ENCODE measurements at places on chromosomes 2 and 18.
A peak's percentile ranks its signal among the peaks of the same experiment; 100 is the strongest.

DNA sequence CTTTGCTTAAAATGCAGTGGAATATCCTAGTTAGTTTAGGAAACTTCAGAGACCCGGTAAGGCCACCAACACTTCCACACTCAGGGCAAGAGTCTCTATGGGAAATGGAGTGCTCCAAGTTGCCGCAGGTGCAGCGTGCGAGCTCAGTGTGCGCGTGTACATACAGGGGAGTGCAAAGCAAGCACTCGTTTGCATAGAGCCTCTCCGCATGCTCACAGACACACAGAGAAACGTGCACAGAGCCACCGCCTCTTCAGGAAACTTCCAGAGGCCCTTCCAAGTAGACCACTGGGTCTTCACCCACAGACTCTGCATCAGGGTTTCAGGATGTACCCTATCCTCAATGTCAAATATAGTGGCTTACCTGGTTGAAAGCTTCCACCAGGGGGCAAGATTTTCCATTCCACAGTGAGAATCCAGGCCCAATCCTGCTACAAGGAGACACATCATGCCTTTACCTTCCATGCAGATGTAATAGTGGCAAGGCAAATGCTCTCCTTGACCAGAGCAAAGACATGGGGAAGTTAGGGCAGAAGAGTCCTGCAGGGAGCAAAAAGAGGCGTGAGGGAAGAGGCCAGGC, 513.0 kb upstream of the MYT1L start:
- no peak for DNase-seq

GRCh38 chr2:80328159-80328571, 23.6 kb upstream of the LRRTM1 start:
- no peak for DNase-seq

DNA sequence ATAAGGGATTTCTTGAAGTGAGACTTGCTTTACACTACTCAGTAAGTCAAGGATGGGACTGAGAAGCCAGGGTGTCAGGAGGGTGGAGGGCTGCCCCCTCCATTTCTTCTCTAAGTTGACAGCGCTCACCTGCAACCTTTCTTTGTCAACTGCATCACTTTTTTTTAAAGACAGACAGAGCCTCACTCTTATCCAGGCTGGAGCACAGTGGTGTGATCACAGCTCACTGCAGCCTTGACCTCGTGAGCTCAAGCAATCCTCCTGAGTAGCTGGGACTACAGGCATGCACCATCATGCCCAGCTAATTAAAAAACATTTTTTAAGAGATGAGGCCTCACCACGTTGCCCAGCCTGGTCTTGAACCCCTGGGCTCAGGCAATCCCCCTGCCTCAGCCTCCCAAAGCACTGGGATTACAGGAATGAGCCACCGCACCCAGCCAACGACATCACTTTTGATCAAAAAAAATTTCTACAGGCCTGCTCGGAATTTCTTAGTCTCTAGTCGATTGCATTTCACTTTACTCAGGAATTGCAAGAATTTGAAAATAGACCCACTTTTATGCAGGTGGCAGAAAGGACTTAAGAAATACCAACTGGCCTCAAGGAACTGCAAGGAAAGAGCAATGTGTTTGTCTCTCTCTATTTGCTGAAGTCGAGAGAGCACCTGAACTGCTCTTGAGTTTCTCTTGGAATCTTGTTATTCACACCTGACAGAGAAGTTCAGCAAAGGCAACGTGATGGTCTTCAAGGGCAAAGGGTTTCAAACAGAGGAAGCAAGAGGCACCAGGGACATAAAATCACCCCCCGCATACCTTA, 101.4 kb downstream of the MYOM1 start:
- no peak for DNase-seq

DNA sequence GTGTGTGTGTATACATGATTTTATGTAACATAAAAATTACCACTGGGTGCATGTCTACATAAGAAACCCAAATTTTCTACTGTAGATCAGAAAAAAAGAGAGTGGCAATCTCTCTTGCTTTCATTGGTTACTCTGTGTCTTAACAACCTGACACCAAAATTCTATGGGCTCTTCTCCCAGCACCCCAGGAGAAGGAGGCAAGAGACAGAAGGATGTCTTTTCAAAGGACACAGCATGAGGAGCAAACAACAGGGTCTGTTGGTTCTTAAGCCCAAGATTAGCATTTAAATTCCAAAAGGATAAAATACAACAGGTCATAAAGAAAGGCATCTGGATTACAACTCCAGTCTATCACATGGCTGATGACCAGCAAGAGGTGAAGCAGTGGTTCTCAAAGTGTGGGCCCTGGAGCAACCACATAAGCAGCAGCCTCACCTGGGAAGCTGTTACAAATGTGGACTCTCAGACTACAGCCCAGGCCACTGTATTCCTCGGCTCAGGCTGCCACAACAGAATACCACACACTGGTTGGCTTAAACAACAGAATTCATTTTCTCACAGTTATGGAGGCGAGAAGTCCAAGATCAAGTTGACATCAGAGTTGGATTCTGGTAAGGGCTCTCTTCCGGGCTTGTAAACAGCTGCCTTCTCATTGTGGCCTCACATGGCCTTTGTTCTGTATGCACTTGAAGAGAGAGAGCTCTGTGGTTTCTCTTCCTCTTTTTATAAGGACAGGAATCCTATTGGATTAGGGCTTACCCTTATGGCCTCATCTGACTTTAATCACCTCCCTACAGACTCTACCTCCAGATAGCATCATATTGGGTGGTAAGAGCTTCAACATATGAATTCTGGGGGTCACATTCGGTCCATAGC, 79.8 kb upstream of the RNF152 start:
- DNase-seq: no peak

DNA sequence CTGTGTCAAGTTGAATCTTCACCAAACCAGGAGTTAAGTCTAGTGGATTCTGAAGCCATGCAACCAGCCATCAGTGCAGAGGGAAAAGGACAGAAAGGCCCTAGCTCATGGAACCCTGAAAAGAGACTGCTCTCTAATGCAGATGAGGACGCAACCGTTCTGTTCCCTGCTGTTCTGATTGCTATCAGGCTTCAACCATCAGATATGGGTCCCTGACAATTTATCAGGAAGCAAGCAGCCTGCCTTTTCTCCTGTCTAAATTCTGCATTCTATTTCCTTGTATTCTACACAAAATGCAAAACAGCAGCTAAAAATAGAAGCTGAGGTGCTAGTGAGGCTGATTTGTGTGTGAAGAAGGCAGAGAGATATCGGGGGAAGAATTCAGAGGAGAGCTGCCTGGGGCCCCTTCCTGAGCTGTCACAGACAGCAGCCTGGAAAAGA, 68.4 kb upstream of the RTN4 start:
- DNase-seq: no peak

- DNase-seq: peak; percentile 71
These were observed 102.0 kb downstream of the MAP2 start for GRCh38 chr2:209525834-209526281.

DNA sequence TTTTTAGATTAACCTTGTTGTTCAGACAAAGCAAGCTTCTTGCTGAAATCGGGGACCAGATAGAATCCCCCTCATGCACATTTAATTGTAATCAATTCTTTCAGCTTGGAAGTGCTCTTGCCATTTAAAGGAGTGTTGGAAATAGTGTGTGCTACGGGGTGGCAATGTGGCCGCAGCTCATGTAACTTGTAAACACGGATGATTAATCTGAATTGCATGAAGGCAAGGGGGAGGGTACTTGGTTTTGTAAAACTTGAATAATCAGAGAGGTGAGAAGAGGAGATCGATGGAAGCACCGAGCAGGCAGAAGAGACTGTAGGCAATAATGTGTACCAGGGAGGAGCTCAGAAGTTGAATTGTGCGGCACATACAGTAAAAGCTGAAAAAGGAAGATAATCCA, 273.5 kb downstream of the PTGR3 start:
- DNase-seq: no peak

- no peak for DNase-seq
These were observed 83.3 kb downstream of the PIEZO2 start for GRCh38 chr18:11066038-11066437.

GRCh38 chr2:12076810-12077209, 330.4 kb downstream of the LPIN1 start:
- no peak for DNase-seq

DNA sequence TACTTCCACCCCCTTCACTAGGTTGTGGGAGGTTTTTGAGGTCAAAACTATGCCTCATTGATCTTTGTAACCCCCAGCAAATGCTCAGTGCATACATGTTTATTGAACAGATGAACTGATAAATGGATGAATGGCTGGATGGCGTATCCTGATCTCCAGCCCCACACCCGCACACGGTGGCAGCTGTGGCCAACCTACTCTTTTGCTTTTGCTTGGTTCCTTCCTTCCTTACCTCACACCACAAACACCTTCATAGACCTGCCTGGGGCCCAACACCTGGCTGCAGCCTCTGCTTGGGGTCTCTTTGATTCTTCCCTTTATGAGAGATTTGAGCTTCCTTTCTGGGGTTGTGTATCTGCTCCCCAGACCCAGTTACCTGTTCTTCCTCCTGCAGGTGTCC, 25.9 kb downstream of the SPP2 start:
- DNase-seq: no peak

DNA sequence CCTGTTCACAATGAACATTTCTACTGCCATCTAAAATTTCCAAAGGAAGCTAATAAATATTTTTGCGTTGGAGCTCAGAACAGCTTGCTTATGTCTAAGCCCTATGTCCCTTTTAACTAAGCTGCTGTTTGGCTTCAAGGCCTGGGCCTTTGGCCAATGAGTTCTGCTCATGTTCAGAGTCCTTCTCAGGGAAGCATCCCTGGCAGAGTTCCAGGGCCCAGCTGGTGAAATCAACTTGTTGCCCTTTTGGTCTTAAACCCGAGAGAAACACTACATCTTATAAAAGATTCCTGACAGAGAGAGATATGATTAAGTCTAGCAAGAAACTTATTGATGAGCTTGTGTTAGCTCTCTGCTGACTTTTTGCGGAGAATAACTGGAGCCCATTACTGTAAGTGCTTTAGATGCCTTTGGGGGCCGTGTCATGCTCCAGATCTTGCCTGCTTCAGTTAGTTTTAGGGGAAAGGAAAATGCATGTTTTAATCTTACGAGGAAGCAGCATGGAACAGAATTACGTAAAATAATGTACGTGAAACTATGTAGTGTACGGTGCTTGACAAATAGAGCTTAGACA, 102.5 kb upstream of the NOSTRIN start:
- peak; percentile 11 for DNase-seq

DNA sequence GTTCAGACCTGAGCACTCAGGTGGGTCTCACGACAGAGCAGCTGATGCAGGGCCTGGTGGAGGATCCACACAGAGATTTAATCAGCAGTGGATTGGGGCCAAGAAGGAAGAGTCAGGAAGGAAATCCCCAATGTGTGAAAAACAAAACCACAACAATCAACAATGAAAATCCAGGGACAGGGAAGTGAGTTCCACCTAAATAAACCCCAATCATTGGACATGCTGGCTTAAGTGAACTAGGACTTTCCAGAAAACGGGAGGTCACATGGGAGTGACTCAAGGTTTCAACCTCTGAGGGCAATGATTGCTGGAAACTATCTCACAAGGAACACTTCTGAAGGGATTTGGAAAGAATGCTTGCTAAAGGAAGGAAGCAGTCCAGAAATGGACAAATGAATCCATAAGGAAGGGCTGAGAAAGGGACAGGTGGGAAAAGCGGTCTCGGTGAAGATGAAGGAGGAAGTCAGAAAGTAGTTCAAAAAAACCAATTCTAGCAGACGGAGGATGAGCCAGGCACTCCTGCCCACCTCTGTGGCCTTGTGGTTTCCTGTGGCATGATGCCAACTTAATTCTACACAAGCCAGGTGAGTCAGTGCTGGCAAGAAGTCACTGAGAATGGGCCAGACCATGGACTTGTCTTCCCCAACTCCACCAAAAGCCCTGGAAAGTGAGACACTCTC, 15.4 kb upstream of the XDH start:
- no peak for DNase-seq

GRCh38 chr2:46177461-46178089, 119.6 kb upstream of the EPAS1 start:
- no peak for DNase-seq

- no peak for DNase-seq
These were observed 84.5 kb downstream of the PIEZO2 start for GRCh38 chr18:11064727-11065460.

DNA sequence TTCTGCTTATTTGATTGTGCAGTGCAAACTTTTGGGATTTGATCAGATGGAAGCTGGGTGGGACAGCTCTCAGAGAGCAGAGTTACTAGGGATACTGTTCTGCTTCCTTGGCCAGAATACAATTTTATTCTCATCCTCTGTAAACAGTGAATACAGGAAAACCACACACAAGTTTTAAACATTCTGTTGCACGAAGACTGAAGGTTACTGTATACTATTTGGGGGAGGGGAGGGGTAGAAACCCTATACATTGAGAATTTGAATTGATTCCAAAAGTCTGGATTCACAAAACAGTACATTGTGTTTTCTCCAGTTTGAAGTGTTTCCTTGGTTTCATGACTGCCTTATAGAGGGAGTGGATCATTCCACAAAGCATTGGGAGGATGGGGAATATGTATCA, 149.9 kb downstream of the SETBP1 start:
- no peak for DNase-seq

DNA sequence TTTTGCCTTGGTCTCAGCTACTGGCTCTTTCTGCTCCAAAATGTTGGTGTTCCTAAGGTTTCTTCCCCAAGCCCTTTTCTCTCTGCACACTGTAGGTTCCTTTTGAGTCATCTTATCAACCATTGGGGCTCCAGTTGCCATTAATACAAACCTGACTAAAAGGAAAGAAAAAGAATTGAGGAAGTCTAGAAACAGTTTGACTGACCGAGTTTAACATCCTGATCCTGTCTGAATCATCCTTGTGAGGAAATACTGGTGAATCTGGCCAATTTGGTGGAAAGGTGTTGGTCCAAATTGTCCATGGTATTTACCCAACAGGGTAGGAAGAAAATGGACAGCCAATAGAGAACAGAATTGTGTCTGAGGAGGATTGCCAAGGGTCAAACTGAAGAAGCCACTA, 38.3 kb downstream of the CRYGD start:
- no peak for DNase-seq

- no peak for DNase-seq
These were observed 27.5 kb downstream of the INPP4A start for GRCh38 chr2:98472132-98472650.

GRCh38 chr2:11406267-11406957, 59.5 kb downstream of the E2F6 start:
- DNase-seq: no peak

GRCh38 chr2:140601342-140601741, 1529.5 kb downstream of the LRP1B start:
- no peak for DNase-seq

GRCh38 chr2:275466-275865, 10.7 kb downstream of the ACP1 start:
- DNase-seq: no peak

DNA sequence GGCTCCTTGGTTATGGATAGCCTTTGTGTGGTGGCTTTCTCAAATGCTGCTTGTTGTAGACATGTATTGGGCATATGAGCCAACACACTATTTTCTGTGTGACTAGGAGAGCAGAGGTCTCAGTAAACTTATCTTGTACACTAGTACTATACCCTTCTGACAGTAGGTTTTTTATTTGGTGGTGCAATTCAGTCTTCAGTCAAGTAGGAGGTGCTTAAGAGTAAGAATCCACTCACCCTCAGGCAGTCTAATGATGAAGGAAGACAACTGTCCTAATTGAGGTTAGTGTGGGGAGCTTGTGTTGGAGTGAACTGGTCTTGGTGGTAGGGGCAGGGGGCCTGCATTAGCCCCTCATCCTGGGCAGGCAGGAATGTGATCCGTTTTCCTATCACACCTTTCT, 164.0 kb downstream of the SLC4A10 start:
- no peak for DNase-seq

- no peak for DNase-seq
These were observed 23.4 kb upstream of the TANK start for GRCh38 chr2:161136696-161137324.

- DNase-seq: no peak
These were observed 836 bp downstream of the STK11IP start for GRCh38 chr2:219598308-219599078.
